ENCODE measurements at places on chromosomes 12 and 14. TPM values are rescaled to one million over a fixed set of nuclear protein-coding genes. Genes with fewer than 3 reads are reported as not detected.

The KCTD10 gene
- 125 TPM for total RNA-seq

The CLEC1B gene
- total RNA-seq = not detected

The PAX9 gene
- 5.2 TPM for total RNA-seq

The CLEC4D gene
- total RNA-seq = not detected

The KCNH3 gene
- total RNA-seq = 0.53 TPM

The KERA gene
- not detected for total RNA-seq

The CD69 gene
- total RNA-seq = not detected

The ZDHHC22 gene
- total RNA-seq = not detected

The OVCH1 gene
- total RNA-seq = 0.67 TPM

The TSPAN8 gene
- not detected for total RNA-seq

The SOAT2 gene
- total RNA-seq = 0.16 TPM

The IL31 gene
- not detected for total RNA-seq

The FBLN5 gene
- total RNA-seq = 1.1 TPM

The NFE2 gene
- total RNA-seq = 0.67 TPM

The APPL2 gene
- 36.7 TPM for total RNA-seq

The SLC17A8 gene
- total RNA-seq = not detected

The BRAP gene
- 25.0 TPM for total RNA-seq

The PSMB11 gene
- not detected for total RNA-seq

The RGS6 gene
- total RNA-seq = not detected

The AVPR1A gene
- not detected for total RNA-seq

The NANOG gene
- 0.24 TPM for total RNA-seq

The SRGAP1 gene
- total RNA-seq = 76.9 TPM

The GPR135 gene
- 4.8 TPM for total RNA-seq

The HOXC13 gene
- 15.7 TPM for total RNA-seq

The COX14 gene
- total RNA-seq = 38.5 TPM

The NRIP2 gene
- not detected for total RNA-seq

The TEP1 gene
- 27.5 TPM for total RNA-seq

The CLMN gene
- 64.3 TPM for total RNA-seq

The IL23A gene
- 1.3 TPM for total RNA-seq

The ACYP1 gene
- total RNA-seq = 5.3 TPM

The CELA1 gene
- not detected for total RNA-seq

The TAS2R8 gene
- total RNA-seq = not detected

The COQ5 gene
- 12.0 TPM for total RNA-seq

The MGP gene
- 0.66 TPM for total RNA-seq

The FOXG1 gene
- not detected for total RNA-seq

The SMCO2 gene
- total RNA-seq = 0.28 TPM

The C12orf54 gene
- 1.5 TPM for total RNA-seq

The TMEM119 gene
- total RNA-seq = not detected

The BCL11B gene
- total RNA-seq = 2.7 TPM

The CD9 gene
- total RNA-seq = 470 TPM

The ANKRD33 gene
- total RNA-seq = not detected

Data from mammary epithelial cell (primary cell).